Progenitor cell of endocrine pancreas (in vitro differentiated cells): ENCODE measurements at places on chromosomes 6 and 20.
A peak's percentile ranks its signal among the peaks of the same experiment; 100 is the strongest.

- DNase-seq, result no peak
Measured at GRCh38 chr20:25160467-25160866, 35.0 kb upstream of the ENTPD6 start.

DNA sequence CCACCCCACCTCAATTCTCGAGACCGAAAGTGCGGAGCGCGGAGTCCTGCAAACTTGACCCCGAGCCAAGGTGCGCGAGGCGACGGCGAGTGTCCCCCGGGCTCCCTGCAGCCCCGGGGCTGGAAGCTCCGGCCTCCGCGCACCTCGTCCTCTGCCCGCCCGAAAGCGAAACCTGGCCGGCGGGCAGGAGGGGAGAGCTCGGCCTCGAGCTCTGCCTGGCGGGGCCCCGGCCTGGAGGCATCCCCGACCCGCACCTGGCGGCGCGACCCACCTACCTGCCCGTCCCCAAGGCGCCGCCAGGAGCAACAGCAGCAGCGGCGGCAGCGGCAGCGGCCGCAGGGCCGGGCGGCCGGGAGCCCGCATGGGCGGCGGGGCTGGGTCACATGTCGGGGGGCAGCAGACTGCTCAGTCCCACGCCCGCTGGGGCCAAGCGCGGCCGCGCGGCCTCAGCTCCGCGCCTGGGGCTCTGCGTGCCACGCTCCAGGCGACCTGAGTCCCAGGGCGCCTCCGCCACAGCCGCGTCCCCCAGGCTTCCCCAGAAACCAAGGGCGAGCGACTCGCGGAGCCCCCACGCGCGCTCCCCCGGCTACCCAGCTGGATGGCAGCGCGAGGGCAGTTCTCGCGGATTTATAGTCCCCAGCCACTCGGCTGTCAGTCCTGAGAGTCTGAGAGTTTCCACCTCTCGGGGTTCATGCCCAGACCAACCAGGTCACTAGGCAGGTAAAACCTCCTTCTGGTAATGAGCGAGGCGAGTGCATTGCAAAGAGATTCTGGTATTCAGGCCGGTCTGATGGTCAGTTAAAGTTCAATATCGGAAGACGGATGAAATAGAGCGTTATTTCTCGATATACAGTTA, at the start of gene IL20RA:
IL20RA (minus strand) TSS at position 600 of the 856 bp plus-strand sequence; CDS start at position 363, 237 bp downstream.
- DNase-seq, result peak; percentile 52

- DNase-seq, result no peak
Measured at GRCh38 chr6:111254779-111255166, 167.5 kb downstream of the SLC16A10 start.

GRCh38 chr6:33064723-33065122, 8.7 kb downstream of the HLA-DPA1 start:
- no peak for DNase-seq

- DNase-seq, result no peak
Measured at GRCh38 chr20:57267158-57267821, 849 bp upstream of the BMP7 start.

DNA sequence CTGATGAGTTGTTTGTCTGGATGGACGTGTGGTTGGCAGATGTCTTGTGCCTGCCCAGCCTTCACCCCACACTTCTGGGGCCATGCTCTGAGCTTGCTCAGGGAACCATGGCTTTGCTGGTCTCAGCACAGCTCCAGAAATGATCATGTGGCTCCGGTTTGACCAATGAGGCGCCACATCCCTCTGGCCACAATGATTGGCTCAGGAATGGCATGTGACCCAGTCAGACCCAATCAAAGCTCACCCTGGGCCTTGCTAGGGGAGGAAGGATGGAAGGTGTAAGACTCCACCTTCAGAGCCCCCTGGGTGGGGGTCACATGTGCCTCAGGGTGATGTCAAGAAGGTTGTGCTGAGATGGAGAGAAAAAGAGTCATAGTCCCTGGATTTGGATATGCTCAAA, 281.6 kb upstream of the SULF2 start:
- DNase-seq, result no peak

DNA sequence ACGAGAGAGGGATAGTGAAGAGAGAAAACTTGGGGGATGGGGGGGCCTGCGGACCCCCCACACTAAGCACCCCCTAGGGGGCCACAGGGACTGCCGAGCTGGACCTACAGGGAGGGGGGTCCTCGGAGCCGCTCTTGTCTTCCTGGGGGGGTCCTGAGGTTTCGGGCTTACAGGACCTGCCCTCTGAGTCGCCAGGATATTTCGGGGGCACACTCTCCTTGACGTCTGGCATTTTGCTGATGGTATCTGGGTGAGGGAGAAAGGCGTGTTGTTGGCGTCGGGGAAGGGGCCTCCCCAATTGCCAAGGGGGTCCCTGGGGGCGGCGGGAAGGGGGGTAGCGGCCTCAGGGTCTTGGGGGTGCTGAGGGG, 516 bp downstream of the TCP11 start:
- no peak for DNase-seq

- no peak for DNase-seq
Measured at GRCh38 chr20:12262747-12263146, 345.1 kb downstream of the BTBD3 start.

GRCh38 chr20:58171796-58172425, 56.5 kb downstream of the ANKRD60 start:
- no peak for DNase-seq

- DNase-seq, result no peak
Measured at GRCh38 chr20:37890643-37891042, 12.3 kb upstream of the VSTM2L start.

- no peak for DNase-seq
Measured at GRCh38 chr20:60500038-60500701, 541.9 kb downstream of the CDH26 start.

DNA sequence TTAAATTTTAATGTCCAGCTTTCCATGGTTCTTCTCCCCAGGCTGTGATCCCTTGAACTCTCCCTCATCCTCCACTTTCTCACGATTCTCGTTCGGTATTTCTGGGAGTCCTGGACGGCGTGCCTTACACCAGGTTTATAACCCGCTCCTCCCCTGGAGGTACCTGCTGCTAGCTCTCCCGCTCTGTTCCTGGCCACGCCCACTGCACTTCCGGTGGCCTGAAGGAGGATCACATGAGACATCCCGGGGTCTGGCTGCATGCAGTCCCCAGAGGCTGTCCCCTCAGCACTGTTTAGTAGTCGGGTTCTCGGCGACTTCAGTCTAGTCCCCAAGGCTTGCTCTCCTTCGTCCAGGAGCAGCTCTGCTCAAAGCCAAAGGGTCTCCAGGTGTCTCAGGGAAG, 28.4 kb upstream of the GCLC start:
- no peak for DNase-seq

DNA sequence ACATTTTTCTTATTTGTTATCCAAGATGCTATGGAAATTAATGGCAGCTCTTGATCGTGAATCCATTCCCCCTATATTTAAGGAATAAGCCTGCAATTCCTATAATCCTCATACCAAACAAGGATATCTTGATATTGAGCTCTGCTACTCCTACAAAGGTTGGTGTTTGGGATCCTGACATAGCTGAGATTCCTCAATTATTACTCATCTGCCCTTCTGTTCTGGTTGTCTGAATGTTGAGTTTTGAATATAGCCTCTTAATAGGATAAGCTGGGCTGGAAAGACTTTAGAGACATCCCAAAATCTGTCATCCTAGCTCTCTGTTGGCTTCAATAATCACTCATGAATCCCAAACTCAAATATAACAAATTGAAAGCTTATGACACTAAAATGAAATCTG, 49.9 kb downstream of the CLIC5 start:
- no peak for DNase-seq

DNA sequence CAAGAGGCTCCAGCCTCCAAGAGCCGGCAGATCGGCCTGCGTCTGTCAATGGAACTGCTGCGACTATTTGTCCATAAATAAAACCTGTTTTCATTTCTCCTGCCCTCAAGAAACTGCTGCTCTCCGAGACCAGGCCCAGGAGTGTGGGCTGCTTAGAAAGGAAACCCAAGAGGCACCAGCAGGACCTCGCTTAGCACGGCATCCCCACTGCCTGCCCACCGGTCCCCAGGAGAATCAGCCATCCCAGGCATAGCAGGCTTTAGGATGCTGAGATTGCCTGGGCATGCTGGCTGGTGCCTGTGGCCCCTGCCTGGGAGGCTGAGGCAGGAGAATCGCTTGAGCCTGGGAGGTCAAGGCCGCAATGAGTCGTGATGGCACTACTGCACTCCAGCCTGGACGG, 17.6 kb downstream of the NTSR1 start:
- no peak for DNase-seq

- peak; percentile 45 for DNase-seq
Measured at GRCh38 chr6:170291271-170292110, 613 bp upstream of the DLL1 start.

- no peak for DNase-seq
Measured at GRCh38 chr6:148771896-148772554, 25.2 kb downstream of the UST start.

- no peak for DNase-seq
Measured at GRCh38 chr6:36136034-36136433, 5.7 kb downstream of the MAPK13 start.

DNA sequence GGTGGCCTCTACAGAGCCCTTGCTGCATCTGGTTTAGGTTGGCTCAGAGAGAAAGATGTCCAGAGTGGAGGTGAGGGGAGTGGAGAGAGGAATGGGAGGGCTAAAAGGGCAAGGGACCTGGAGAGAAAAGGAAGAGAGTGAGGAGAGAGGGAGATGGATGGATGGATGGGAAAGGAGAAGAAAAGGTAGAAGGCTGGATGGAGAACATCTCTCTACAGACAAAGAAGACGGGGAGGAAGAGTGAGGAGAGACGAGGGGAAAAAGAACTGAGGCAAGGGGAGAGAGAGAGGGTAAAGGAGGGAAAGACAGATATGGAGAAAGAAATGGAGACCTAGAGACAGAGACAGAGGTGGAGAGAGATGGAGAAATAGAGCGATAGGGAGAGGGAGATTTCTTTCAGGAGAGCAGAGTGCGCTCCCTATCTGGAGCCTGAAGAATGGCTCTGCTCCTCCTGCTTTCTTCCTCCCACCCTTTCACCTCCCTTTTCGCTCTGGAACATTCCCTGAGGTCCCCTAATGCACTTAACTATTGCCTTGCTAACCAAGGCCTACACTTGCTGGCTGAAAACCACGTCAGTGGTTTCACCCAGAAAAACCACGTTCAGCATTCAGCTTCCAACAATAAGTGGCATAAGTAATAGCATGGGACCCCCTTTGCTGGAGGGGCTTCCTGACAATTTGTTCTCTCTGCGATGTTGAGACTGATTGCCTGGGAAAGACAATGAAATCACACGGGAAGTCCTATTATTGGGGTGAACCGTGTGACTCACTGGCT, 286.3 kb downstream of the CDH26 start:
- no peak for DNase-seq

- no peak for DNase-seq
Measured at GRCh38 chr6:21064756-21065340, 528.7 kb upstream of the SOX4 start.

DNA sequence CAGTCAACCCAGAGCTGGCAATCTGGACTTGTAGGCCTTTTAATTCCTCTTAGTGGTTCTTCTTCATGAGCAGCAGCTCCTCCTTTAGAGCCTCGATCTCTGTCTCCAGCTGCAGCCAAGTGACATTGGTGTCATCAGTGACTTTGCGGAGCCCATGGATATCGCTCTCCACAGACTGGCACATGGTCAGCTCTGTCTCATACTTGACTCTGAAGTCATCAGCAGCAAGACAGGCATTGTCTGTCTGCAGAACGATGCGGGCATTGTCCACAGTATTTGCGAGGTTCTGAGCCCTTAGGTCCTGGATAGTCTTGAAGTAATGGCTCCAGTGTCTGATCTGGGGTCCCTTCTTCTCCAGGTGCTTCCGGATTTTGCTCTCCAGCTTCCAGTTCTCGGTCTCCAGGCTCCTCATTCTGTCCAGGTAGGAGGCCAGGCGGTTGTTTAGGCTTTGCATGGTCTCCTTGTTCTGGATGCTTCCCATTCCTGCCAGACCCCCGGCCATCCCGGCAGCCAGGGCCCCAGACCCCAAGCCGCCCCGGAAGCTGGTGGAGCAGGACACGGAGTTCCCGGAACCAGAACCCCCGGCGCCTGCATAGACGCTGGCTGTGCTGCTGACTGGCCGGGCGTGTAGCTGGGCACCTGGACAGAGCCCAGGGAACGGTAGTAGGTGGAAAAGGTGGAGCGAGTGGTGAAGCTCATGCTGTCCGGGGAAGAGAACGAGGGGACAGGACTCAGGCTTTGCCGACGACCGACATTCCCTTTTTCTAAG, 15.1 kb downstream of the RFPL4B start:
- no peak for DNase-seq

GRCh38 chr6:46756469-46757213, 9.9 kb downstream of the ANKRD66 start:
- no peak for DNase-seq

DNA sequence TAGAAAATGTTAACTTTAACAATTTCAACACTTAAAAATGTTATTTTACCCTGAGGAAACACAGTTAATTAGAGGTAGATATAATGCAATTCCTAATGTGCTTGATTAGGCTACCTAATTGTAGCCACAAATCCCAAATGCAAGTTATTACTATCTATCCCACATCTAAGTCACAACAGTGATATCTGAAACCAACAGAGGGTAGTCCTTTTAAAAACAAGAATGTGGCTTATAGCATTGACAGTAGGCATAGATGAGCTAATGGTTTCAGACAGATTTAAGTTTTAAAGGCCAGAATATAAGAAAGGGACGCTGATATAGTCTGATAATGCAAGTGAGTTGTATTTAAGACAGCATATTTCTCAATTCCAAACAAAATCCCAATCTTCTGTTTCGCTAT, 23.0 kb downstream of the PLN start:
- DNase-seq, result no peak
